ENCODE measurements at places on chromosomes 7 and 10. TPM values are rescaled to one million over a fixed set of nuclear protein-coding genes. Genes with fewer than 3 reads are reported as not detected.

MOGAT3 gene
- polyA plus RNA-seq: 39.2 TPM

OTUD1 gene
- polyA plus RNA-seq: 1.6 TPM

HOXA7 gene
- polyA plus RNA-seq: 0.10 TPM

C10orf105 gene
- not detected for polyA plus RNA-seq

PSPH gene
- polyA plus RNA-seq: 85.8 TPM

VPS37D gene
- polyA plus RNA-seq: 3.8 TPM

HOGA1 gene
- 7.6 TPM for polyA plus RNA-seq

CHCHD3 gene
- polyA plus RNA-seq: 32.7 TPM

HPSE2 gene
- 0.01 TPM for polyA plus RNA-seq

URGCP gene
- 29.7 TPM for polyA plus RNA-seq

DYNC1I1 gene
- polyA plus RNA-seq: not detected

DGKB gene
- polyA plus RNA-seq: not detected

ABCB1 gene
- 79.9 TPM for polyA plus RNA-seq

AGAP4 gene
- polyA plus RNA-seq: 38.3 TPM

ZNF485 gene
- polyA plus RNA-seq: 1.4 TPM

EBF3 gene
- polyA plus RNA-seq: not detected

ANKRD1 gene
- 30.2 TPM for polyA plus RNA-seq

SVOPL gene
- not detected for polyA plus RNA-seq

AMZ1 gene
- 0.03 TPM for polyA plus RNA-seq

PLEKHS1 gene
- polyA plus RNA-seq: not detected

NEUROG3 gene
- polyA plus RNA-seq: not detected

ANKRD61 gene
- polyA plus RNA-seq: not detected

LIPN gene
- not detected for polyA plus RNA-seq

GARS1 gene
- polyA plus RNA-seq: 460 TPM

RASSF4 gene
- polyA plus RNA-seq: 39.7 TPM

GPR15LG gene
- polyA plus RNA-seq: not detected

HOXA2 gene
- polyA plus RNA-seq: 0.20 TPM

GATAD1 gene
- 42.1 TPM for polyA plus RNA-seq

NUDT13 gene
- polyA plus RNA-seq: 5.0 TPM

SRGN gene
- polyA plus RNA-seq: not detected

ITGA8 gene
- not detected for polyA plus RNA-seq

TCF7L2 gene
- polyA plus RNA-seq: 14.5 TPM

FXYD4 gene
- polyA plus RNA-seq: not detected

SLC39A12 gene
- not detected for polyA plus RNA-seq

TMEM72 gene
- not detected for polyA plus RNA-seq

GSTO2 gene
- polyA plus RNA-seq: 7.9 TPM

VTI1A gene
- 10.2 TPM for polyA plus RNA-seq

UCMA gene
- not detected for polyA plus RNA-seq

CNNM1 gene
- 4.3 TPM for polyA plus RNA-seq

MRC1 gene
- polyA plus RNA-seq: not detected

TNS3 gene
- polyA plus RNA-seq: 52.9 TPM

GFRA1 gene
- not detected for polyA plus RNA-seq

SYT15B gene
- not detected for polyA plus RNA-seq

SNCG gene
- 0.86 TPM for polyA plus RNA-seq

GDF2 gene
- polyA plus RNA-seq: not detected

GNB2 gene
- 67.1 TPM for polyA plus RNA-seq

WDR86 gene
- 2.9 TPM for polyA plus RNA-seq

LRRN3 gene
- polyA plus RNA-seq: not detected

FRMD4A gene
- 0.26 TPM for polyA plus RNA-seq

All from HepG2 (cell line).